ENCODE measurements at places on chromosomes 16 and 17.

DNA sequence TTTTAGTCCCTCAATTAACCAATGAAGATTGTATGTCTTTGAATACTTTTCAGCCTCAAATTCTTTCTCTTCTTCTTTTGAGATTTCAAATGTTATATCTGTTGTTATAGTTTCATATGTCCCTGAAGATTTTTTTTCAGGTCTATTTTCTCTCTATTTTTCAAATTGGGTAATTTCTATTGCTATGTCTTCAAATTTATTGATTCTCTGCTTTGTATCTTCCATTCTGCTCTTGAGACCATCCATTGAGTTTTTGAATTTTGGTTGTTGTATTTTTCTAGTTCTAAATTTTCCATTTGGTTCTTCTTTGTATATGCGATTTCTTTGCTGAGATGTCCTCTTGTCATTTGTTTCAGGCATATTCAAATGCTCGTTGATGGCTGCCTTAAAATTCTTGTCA is 26.7 kb downstream of the MAP2K6 start:
- no peak for DNase-seq

- no peak for DNase-seq
These were observed 14.9 kb upstream of the CLEC18A start for GRCh38 chr16:69936252-69936651.

- peak; percentile 66 for DNase-seq
These were observed 120.3 kb downstream of the ANKRD11 start for GRCh38 chr16:89370081-89370511.

- DNase-seq = no peak
These were observed 173.8 kb downstream of the C16orf78 start for GRCh38 chr16:49547448-49547847.

- peak; percentile 69 for DNase-seq
These were observed 6.1 kb downstream of the DOK4 start for GRCh38 chr16:57479976-57480753.

- DNase-seq = no peak
These were observed 104.4 kb downstream of the LYRM1 start for GRCh38 chr16:21005008-21005407.

DNA sequence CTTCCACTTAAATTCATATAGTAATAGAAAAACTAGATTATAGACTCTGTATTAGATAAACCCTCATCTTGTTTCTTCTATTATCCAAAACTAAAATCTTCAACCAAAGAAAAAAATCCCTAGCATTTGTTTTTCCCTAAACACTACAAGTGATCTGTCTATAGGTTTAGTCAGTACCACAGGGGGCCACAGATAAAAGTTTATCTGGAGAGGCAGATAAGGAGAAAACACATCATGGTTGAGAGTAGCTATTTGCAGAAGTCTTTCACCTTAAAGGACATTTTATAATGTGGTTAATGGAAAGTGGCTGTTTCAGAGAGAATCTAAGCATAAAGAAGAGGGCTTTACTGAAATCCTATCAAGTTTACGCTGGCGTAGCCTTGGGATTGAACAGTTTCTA is 160.1 kb downstream of the CDK5R1 start:
- no peak for DNase-seq

DNA sequence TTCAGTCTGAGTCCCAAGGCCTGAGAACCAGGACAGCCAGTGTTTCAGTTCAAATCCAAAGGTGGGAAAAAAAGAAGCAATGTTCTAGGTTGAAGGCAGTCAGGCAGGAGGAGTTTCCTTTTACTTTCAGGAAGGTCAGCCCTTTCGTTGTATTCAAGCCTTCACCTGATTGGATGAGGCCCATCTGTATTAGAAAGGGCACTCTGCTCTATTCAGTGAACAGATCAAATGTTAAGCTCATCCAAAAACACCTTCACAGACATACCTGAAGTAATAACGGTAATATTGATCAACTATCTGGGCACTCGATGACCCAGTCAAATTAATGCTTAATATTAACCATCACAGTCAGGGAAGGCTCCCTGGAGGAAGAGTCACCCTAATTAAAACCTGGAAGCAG is 60.9 kb downstream of the IRX5 start:
- no peak for DNase-seq

DNA sequence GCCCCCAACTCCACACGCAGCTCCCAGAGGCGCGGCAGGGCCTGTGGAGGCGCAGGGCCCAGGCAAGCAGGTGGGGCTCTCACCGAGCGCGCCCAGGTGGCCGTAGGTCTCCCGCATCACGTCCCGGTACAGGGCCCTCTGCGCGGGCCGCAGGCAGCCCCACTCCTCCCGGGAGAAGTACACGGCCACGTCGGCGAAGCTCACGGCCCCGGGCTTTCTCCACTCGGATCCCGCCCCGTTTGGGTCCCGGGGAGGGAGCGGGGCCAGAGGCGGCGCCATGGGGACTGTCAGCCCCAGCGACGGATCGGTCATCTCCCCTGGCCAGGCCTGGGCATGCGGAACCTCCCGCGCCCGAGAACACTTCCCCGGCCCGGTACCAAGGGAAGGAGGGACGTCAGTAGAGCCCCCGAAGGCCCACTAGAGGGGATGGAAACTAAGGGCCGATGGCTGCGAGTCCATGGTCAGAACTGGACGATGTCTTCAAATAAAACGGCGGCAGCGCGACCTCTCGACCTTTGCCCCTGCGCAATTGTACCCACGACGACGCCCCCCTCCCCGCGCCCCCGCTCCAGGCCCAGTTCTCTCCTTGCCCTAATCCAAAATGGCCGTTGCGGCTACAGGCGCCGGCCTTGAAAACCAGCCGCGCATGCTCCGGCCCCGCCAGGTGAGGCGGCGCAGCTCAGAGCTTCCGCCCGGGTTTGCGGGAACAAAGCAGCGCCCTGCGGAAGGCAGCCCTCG is at the start of gene ZNF747:
TSS of gene ZNF747 (minus strand) at position 491 of the 738 bp plus-strand sequence. CDS start at position 312, 179 bp downstream.
- peak; percentile 77 for DNase-seq

DNA sequence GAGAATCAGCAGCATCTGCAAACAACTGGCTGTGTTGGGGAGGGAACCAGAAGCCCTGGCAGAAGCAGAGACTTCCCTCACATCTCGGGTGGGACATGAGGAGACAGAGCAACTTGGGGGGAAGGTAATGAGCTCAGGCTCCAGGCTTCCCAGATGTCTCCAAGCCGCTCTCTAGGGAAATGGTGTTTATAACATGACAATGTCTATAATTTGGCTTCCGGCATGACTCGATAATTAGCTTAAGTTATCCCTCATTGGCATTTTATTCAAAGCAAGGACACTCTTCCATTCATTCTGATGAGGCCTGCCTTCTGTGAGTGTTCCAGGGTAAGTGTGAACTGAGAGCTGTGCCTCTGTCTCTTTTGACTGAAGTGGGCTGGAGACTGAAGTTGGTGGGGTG is 14.7 kb upstream of the MLLT6 start:
- DNase-seq = no peak

DNA sequence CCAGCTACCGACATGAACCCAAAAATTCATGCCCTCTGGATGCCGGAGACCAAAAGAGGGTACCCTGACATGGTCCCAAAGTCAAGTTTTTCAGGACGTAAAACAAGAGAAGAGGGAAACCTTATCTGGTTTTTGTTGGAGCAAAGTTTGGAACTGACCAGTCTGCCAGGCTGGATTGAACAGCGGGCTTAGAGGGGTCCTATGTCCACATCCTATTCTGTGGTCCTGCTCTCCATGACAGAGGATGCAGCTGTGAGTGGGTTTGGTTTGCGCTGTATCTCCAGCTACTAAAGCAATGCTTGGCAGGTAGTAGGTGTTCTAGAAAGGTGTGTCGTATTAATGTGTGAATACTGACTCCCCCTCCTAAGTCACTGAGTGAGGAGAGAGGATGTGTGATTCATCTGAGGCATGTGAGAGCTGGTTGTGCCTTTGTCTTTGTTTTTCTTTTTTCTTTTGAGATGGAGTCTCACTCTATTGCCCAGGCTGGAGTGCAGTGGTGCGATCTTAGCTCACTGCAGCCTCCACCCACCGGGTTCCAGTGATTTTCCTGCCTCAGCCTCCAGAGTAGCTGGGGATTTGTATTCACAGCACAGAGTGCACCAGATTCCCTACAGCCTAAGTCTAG is 31.0 kb downstream of the PMM2 start:
- no peak for DNase-seq

DNA sequence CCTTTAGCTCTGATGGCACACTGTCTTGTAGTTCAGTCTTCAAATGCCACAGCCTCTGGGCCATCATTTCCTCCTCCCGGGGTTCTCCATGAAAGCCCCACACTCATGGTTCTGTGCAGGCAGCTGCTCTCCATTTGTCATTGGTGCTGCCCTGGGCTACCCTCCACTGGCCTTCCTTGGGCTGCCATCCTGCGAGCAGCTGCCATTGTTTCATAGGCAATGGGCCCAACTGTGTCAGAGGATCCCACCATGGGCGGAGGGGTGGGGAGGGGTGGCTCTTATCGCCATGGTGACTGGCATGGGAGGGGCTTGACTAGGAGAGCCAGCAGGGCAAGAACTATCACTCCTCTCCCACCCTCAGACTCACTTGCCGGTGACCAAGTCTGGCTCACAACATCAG is 38.6 kb upstream of the BRD7 start:
- no peak for DNase-seq

- peak; percentile 79 for DNase-seq
These were observed 7.1 kb upstream of the TEX19 start for GRCh38 chr17:82351713-82352488.

DNA sequence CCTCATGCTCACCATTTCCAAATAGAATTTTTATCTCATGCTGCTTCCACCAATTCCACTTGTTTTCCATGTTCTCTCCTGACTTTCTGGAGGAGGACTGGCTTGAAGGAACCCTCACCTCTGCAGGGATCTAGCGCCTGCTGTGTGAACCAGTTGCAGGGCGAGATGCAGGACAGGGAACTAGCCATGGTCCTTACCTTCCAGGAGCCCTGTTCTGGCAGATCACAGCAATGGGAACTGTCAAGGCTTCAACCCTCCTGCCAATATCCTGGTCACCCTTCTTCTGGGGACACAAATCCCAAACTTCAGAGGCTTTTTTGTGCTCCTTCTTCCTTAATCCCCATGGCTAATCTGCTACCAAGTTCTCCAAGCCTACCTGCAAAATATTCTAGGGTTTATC is 60.4 kb upstream of the MMP2 start:
- DNase-seq = peak; percentile 3

DNA sequence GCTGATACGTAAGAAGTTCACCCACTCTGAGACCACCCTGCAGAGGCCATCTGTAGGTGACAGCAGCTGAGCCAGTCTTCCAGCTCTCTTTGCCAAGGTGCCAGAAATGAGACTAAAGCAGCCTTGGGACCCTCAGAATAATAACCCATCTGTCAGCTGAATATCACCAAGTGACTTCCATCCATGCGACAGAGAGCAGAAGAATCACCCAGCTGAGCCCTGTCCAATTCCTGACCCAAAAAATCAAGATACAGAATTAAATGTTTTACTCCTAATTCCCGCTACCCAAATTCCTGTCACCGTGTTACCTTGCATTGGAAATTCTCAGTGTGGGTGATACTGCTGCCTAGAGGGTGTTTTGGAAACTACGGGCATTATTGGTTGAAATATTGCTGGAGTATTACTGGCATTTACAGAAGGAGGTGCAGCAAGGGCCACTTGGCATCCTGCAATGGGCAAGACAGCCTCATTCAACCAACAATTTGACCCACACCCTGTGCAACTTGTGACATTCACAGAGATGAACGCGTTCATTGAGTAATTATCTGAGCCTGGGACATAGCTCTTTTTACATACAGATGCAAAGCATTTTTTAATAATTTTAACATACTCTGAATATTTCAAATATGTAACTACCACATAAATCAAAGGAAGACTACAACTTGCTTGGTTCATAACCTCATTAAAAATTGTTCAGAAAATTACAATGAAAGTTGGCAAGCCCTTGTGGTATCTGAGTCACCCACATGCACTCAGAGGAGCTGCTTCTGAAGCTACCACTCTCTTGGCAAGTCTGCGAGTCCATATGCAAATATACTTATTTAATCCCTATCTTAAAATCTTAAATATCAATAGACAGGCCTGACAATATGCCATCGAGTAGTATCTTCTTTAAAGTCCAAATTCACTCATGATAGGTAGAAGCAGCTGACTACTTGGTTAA is 126.6 kb downstream of the C16orf95 start:
- DNase-seq = peak; percentile 47

DNA sequence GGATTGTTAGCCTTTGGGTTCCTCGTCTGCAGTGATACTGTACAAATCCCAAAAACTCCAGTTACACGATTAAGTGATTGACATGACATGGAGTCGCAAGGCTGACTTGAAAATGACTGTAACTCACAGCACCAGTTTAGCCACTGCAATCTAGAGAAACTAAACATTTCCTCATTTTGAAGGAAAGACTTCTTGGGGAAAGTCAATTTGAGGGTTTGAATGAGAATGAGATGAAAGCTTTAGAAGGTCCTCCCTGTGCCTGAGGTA is 4.8 kb downstream of the BANP start:
- no peak for DNase-seq

GRCh38 chr17:38456031-38456815 is 28.0 kb downstream of the ARHGAP23 start:
- no peak for DNase-seq

DNA sequence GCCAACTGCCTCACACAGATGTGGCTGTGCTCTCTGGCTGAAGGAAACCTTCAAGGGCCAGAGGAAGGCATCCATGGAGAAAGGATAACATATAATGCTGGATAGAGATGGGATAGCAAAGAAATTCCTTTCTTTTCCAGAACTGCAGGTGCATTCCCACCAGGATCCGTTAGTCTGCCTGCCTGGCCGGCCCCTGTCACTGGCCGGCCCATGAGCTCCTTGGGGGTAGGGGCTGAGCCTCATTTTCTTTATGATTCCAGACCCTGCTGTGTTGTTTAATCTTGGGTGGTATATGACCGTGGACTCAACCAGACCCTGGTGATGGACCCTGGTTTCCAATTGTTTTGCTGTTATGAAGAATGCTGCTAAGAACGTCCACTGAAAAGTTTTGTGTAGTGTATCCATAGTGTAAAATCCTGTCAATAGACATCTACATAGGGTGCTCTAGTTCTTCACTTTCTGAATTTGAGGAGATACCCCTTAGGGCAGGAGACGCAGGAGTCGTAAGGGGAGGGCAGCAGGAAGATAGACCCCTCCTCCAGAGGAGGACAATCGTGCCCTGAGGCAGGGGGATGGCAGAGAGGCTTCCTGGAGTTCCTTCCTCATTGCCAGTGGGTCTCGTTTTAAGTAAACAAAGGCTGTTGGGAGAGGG is 93.4 kb downstream of the IRX3 start:
- no peak for DNase-seq

DNA sequence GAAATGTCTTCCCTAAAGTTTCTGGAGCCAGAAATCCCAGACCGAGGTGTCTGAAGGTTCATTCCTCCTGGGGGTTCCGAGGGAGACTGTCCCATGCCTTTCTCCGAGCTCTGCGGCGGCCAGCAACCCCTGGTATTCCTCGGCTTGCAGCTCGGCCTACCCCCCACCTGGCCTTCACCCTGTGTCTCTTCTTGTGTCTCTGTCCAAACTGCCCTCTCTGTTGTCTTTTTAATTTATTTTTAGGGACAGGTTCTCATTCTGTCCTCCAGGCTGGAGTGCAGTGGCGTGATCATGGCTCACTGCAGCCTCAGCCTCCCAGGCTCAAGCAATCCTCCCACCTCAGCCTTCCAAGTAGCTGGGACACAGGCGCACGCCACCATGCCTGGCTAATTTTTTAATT is 211.7 kb downstream of the SEC14L1 start:
- no peak for DNase-seq

GRCh38 chr17:42783791-42784138 is 3.4 kb downstream of the WNK4 start:
- no peak for DNase-seq

- no peak for DNase-seq
These were observed 646 bp downstream of the RABEP1 start for GRCh38 chr17:5282642-5283217.

GRCh38 chr16:12188935-12189249 is 212.4 kb downstream of the SNX29 start:
- DNase-seq = no peak
